NCI-H1436 (cell line): ENCODE measurements at places on chromosomes 1 and 21.
A peak's percentile ranks its signal among the peaks of the same experiment; 100 is the strongest.

- DNase-seq: peak; percentile 50
Measured at GRCh38 chr1:227317523-227318015, 723 bp downstream of the CDC42BPA start.

DNA sequence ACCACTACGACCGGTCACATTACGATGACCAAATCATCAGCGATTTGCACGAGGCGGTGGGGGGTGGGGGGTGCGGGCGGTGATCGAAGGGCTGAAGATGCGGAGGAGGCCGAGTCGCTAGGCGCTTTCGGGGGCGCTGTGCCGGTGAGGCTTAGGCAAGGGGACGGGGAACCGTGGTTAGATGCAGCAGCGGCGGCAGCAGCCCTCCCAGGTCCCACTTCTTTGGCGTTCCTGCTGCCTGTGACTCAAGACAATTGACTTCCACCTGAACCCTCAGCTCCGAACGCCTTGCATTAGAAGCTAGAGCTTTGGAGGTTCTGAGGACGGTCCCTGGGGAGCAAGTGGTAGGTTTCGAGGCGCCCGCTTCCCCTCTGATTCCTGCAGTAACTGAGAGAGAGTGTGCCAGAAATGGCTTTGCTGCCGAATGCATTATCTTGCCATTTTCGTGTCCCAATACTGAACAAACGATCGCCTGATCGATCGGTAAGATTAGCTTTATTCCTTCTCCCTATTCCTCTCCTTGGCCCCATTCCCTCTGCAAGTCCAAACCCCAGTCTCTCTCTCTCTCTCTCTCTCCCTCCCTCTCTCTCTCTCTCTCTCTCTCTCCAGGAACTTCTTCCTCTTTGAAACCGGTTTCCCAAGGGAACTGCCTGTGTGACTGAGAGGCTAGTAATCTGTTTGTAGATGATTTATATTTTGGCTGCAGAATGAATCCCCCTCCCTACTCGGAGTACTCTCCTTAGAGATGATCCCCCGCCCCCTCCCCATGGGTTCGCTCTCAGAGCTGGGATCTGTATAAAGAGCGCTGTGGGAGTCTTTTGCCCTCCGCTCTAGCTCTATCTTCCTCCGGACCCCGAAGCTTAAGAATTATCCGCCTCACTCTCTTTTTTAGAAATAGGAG, 735 bp upstream of the BRINP3 start:
- no peak for DNase-seq

DNA sequence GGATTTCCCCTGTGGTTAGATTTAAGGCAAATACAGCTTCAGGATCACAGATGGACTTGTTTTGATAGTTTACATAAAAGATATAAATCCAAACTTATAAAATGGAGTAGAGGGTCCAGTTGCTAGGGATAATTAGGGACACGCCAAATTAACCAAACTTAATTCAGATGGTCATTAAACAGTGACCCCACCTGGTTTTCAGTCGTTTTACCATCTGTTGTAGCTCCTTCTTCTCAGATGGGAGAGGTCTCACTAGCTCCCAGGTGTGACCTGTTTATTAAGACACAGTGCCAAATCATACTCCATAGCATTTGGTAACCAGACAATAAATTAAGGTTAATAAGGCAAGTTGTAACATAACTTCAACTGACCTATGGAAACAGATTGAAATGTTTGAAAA, 8.1 kb upstream of the GADD45A start:
- no peak for DNase-seq

GRCh38 chr1:18632783-18633421, 2.3 kb downstream of the PAX7 start:
- no peak for DNase-seq

- no peak for DNase-seq
Measured at GRCh38 chr21:37342046-37342632, 24.4 kb upstream of the DYRK1A start.

DNA sequence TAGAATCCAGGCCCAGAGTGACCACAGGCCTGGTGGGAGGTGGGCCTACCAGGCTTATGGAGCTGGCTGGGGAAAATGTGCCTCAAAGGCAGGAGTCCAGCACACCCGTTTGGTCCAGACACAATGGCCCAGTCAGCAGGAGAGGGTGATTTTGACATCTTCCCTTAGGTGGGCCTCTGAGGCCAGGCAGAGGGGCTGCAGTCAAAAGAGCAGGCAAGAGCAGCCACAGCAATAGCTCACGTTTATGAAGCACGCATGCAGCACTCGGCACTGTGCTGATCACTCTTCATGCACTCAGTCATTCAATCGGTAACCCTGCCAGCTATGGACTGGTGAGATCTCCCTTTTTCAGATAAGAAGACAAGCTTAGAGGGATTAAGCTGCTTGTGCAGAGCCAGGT, 146.8 kb downstream of the LRIG2 start:
- no peak for DNase-seq

DNA sequence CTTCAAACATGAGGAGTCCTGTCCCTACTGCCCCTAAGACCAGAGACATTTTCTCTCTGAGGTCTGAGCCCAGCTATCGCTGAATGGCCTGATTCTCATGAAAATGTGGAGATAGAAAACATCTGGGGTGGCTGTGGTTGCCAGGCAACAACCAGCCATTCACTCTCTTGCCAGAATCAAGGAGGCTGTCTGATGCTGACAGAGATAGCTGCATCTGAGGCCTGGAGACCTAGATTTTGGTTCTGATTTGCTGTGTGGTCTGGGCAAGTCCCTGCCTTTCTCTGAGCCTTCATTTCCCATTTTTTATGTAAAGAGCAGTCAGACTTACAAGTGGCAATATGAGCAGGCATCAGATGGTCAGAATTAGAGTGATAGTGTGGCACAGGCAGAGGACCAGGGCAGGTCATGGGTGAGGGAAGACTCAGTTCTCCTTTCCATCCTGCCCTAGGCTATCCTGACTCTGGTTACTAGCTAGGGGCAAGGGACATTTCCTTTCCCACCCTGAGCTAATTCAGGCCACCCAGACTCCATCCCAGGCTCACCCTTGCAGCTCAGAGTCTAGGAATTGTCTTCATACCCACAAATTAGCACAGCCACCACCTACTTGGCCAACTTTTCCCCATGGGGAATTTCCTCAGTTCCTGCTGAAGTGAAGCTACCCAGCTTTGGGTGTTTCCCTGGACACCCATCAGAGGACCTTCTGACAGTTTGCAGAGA, 20.0 kb upstream of the RNF19B start:
- no peak for DNase-seq

DNA sequence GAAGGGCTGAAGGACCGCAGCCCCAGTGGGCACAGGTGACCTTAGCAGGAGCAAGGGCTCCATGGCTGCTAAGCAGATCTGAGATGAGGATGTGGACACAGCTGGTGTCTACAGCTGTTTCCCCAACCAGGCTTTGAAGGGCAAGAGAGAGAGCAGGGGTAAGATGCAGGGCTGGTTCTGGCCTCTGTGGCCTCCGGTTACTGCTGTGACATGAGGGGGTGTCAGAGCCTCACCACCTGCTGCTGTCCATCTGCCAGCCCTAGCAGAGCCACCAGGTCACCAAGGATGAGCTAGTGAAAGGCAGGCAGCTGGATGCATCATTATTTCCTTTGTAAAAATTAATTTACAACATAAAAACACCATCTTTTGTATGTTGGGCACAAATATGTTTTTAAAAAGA, 33.4 kb downstream of the OBSCN start:
- no peak for DNase-seq

DNA sequence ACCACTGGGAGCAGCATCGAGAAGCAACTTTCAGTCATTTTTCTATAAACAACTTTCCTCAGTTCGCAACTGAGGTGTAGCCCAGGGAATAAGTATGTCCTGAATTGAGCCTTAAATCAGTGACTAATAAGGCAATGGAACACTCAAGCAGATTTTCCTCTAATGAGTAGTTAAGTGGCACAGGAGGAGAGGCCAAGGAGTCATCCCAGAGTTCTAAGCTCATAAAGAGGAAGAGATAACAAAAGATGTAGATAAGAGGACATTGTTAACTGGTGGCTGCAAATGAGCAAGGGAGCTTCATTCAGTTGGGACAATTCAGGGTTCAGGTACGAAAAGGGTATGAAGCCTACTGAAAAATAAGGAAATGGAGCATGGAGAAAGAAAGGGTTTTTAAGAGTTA, 64.5 kb downstream of the LRRC40 start:
- DNase-seq: no peak

DNA sequence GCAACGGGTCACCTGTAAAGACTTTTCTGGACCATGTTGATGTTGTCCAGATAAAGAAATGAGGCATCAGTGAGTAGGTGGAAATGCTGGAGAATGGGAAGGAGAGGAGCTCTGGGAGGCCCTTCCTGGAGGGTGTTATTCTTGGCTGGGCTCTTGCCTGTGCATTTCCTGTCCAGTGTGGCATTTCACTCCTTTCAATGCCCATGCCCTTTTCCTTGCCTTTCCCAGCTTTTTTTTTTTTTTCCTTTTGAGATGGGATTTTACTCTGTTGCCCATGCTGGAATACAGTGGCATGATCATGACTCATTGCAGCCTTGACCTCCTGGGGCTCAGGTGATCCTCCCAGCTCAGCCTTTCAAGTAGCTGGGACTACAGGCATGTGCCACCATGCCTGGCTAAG, 11.8 kb downstream of the NOS1AP start:
- DNase-seq: no peak

GRCh38 chr1:39393645-39394044, 97.8 kb upstream of the BMP8A start:
- DNase-seq: no peak

GRCh38 chr1:233251201-233251720, 44.3 kb downstream of the PCNX2 start:
- DNase-seq: no peak

- DNase-seq: no peak
Measured at GRCh38 chr1:2124446-2125198, 70.0 kb downstream of the FAAP20 start.

- DNase-seq: peak; percentile 9
Measured at GRCh38 chr1:92310185-92310597, 11.3 kb downstream of the RPAP2 start.

DNA sequence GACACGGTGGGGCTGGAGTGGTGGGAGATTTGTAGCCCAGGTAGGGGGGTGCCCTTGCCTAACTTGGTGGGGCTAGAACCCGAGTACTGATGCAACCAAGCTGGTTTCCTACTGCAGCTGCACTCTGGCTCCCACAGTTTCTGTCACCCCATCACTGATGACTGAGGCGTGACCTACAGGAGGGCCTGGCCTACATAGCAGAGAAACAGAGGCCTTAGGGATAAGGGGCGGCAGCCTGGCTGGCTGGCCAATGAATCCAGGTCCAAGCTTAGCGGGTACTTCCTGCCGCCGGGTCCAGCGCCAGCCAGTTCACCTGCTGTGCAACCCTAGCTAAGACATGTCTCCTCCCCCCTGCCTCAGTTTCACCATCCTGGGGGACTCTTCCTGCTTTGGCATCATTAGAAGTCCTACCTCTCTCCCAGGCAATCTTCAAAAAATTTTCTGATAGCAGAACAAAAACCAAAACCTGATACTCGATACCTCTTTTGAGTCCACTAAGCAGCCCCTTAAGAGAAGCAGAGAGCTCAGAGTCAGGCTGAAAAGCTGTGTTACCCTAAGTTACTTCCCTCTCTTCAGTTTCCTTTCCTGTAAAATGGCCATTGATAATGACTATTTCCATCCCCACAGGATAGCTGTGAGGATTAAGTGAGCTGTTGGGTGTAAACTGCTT, 27.3 kb upstream of the RNF19B start:
- DNase-seq: no peak

DNA sequence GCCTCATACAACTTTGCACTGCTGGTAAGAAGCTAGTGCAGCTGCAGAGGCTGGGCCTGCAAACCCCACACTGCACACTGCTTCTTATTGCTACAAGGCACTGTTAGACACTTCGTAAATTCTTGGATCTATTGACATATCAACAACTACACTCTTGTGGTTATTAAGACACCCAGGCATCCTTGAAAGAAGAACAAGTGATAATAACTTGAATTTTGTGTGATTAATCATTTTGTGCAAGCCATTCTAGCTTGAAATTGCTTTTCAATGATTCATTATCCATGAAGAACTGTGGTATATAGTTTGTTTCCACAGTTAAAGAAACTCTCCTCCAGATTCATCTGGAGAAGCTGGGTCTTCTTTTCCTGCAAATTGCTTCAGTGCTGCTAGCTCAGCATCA, 33.7 kb upstream of the IFI44L start:
- no peak for DNase-seq

- no peak for DNase-seq
Measured at GRCh38 chr21:14454016-14455009, 71.4 kb upstream of the HSPA13 start.

DNA sequence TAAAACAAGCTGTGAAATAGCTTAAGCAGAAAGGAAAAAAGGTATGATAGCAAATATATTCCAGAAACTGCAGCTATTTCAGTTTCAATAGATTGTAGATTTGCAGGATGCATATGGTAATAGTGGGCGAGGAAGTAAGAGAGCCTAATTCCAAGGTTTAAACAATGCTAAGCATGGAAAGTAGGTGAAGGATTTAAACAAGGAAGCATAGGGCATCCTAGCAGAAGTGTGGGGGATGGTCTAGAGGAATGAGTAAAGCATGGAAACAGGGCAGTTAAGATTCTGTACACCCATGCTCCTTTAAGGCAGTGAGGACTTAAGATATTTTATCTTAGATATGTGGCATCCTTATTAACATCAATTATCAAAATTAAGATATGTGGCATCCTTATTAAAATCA, 2.6 kb downstream of the IVNS1ABP start:
- DNase-seq: no peak

DNA sequence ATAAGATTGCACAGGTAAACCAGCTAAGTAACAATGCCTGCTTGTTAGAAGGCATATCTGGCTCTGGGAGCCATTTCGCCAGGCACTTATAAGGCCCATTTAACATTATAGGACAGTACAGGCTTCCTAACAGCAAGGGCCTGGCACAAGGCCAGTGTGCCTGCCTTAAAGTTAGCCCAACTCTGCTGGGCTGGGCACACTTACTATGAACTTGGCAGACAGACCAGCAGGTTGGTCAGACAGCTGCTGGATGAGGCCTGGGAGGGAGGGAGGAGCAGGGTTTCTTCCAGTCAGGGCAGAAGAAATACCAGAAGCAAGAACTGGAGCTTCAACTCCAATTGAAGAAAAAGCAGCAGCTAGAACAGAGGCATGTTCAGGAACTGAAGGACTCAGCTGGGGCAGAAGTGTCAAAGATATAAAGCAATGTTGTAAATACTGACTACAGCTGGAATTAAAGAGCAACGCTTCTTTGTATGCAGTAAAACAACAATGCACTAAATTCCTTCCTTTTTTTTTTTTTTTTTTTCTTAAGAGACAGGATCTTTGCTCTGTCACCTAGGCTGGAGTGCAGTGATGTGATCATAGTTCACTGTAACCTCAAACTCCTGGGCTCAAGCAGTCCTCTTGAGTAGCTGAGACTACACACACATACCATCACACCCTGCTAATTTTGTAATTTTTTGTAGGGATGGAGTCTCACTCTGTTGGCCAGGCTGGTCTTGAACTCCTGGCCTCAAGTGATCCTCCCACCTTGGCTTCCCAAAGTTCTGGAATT, 4.9 kb downstream of the CACHD1 start:
- DNase-seq: no peak
